ENCODE measurements at places on chromosomes 6 and 20.

- DNase-seq: no peak
These were observed 80.5 kb downstream of the YTHDF1 start for GRCh38 chr20:63135411-63135810.

GRCh38 chr6:111583986-111584385 lies 21.7 kb downstream of the TRAF3IP2 start:
- no peak for DNase-seq

DNA sequence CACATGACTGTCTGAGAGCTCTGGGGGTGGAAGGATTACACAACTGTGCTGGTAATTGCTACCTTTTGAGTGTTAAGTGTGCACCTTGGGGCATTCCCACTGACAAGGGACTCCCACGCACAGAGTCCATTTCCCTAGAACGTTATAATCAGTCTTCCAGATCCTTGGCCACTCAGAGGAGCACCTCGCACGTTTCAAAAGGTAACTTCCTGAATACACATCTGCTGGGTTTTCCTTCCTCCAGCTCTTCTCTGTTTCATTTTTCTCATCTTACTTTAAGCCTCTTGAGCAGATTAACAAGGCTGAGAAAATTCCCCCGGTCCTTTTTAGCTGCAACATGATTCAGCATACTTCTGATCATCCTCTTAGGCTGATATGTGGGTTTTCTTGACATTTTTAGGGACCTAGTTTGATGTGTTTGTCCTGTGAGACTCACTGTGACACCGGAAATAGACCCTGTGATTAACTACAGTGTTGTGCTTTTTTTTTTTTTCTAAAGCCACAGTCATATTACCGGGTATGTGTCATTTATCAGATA lies 98.4 kb upstream of the DUSP22 start:
- no peak for DNase-seq

DNA sequence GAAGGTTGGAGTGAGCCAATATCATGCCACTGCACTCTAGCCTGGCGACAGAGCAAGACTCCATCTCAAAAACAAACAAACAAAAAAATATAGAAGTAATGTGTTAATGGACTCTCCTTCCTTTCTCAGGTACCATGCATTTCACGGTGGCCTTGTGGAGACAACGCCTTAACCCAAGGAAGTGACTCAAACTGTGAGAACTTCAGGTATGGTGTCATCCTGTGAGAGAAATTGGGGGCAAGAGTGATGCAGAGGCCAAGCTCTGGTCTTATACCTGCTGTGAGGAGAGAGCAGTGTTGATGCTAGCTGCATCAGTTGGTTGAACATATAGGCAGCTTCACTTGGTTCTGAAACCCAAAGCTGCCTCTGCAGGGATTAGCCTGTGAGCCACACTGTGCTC lies 6.2 kb downstream of the ITCH start:
- DNase-seq: no peak

GRCh38 chr20:11919581-11919980 lies 1.9 kb downstream of the BTBD3 start:
- DNase-seq: no peak

DNA sequence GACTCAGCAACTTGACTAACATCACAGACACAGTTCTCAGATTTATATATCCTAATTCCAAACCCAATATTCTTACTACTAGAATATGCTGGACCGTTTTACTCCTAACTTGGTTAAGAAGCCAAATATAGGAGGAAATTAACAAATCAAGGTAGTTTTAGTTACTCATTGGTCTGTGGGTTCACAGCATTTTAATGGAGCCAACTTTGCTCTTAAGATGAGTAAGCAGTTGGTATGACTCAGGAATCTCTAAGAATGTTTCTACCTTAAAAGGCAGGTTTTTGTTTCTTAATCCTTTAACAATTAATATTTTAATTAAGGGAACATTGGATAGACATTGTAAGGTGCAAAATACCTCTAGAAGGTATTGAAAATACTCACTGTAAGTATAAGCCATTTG lies 31.6 kb downstream of the OPRM1 start:
- DNase-seq: no peak

- no peak for DNase-seq
These were observed 116.9 kb downstream of the KIF13A start for GRCh38 chr6:17870300-17871188.

GRCh38 chr20:38842558-38842981 lies 37.1 kb downstream of the PPP1R16B start:
- no peak for DNase-seq

DNA sequence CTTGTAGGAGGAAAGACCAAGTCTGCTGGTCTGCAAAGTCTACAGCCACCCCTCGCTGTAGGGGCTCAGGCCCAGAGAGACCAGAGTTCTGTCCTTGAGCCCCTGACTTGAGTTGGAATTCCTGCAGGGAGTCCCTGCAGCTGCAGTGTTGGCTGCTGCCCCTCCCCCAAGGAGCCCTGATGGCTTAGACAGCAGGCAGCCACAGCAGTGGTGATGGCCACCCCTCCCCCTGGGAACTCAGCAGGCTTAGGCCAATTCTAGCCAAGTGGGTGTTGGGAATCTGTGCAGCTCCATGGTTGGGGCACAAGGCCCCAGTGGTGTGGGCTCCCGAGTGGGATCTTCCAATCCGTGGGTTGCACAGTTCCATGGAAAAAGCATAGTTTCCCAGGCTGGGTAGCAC lies 345.4 kb downstream of the CD109 start:
- DNase-seq: no peak

DNA sequence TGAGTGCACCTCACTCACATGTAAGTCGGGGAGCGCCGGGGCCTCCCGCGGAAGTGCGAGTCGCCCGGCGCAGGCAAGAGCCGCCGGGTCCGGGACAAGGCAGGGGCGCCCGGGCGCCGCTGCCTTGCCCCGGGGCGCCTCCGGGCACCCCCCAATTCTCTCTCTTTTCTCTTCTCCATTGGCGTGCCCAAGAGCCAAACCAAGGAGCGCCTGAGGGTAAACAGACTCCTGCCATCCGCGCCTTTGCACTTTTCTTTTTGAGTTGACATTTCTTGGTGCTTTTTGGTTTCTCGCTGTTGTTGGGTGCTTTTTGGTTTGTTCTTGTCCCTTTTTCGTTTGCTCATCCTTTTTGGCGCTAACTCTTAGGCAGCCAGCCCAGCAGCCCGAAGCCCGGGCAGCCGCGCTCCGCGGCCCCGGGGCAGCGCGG lies 36.8 kb downstream of the GNAS start:
- no peak for DNase-seq

DNA sequence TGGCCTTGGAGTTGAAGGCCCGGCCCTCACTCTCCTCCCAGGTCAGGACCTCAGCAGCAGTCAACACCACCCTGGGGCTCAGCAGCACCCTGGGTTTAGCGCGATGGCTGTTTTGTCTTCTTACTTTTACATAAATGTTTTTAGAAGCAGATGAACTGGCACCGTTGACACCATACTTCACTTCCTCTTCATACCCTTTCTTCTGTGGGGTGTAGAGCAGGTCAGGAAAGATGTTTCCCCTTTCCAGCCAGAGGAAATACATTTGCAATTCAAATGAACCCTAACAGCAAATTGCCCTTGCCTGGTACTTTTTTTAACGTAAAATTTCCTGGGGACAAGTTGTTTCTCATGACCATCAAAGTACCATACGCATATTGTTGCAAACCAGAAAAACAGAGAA lies 54.7 kb upstream of the SNX9 start:
- no peak for DNase-seq
